Non-pigmented ciliary epithelial cell (primary cell): ENCODE measurements at places on chromosomes 3 and 15.
A peak's percentile ranks its signal among the peaks of the same experiment; 100 is the strongest.

GRCh38 chr15:27342991-27343390 is 372.0 kb downstream of the GABRG3 start:
- no peak for DNase-seq

- DNase-seq = no peak
Measured at GRCh38 chr3:152664766-152665165, 170.2 kb upstream of the P2RY1 start.

GRCh38 chr15:66356077-66356358 is 467 bp downstream of the TIPIN start:
- no peak for DNase-seq

DNA sequence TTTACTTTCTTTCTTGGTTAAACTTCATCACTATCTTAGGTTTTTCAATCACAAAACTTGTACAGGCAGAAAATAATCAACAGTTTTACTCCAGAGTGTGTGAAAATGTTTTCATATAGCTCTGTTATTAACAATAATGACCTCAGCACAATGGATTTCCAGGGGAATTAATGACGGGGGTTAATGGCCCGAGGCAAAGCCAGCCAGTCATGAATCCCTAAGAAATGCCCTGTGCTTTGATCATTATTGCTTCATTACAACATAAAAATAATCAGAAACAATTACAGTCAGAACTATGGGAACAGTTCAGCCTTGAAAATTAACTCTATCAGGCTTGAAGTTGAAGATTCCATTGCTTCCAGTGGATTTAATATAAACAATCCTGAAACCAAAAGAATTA is 875.4 kb downstream of the ROBO2 start:
- DNase-seq = no peak

GRCh38 chr3:111895071-111895470 is 36.0 kb downstream of the PHLDB2 start:
- no peak for DNase-seq

DNA sequence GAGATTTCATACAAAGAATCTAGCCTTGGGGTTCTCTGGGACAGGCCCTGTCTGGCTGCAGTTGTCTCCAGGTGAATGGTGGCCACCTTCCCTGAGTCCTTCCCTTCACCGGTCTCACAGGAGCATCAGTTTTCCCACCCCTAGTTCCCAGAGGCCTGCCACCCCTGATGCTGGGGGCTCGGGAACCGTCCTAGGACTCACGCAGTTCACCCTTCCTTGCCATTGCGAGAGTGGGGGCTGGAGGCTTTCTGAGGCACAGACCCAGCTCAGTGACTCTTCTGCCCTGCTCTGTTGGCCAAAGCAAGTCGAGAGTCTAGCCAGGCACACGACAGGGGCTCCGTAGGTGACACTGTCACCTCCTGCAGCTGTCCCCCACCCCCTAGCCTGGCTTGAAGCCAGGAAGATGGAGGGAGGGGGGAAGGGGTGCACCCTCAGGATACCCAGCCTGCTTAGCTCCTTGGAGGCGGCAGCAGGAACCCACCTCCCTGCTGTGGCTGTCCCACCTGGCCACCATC is 130.3 kb downstream of the NUP210 start:
- no peak for DNase-seq

GRCh38 chr15:62060896-62061280 is 641 bp upstream of the VPS13C start:
- no peak for DNase-seq

GRCh38 chr3:180188512-180189309 is 152.0 kb upstream of the PEX5L start:
- no peak for DNase-seq

- DNase-seq = no peak
Measured at GRCh38 chr3:56269755-56270535, 198.3 kb downstream of the ERC2 start.

- no peak for DNase-seq
Measured at GRCh38 chr15:20106026-20106425, 435.6 kb downstream of the GOLGA6L6 start.

DNA sequence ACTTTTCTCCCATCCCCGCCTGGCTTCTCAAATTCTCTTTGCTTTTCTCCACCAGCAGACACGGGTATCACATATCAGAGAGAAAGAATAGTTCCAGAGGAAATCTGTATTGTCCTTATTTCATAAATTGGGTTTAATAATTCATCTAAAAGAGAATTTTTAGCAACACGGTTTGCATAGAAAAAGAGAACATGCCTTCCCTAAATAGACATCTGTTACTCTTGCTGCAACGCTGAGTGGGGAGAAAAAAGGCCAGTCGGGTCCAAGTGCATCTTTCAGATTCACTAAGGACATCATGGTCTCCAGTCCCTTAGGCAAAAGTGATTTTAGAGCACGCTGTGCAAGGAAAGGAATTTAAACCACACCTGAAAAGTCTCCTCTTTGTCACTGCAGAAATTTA is 201.3 kb downstream of the ABHD5 start:
- DNase-seq = no peak

DNA sequence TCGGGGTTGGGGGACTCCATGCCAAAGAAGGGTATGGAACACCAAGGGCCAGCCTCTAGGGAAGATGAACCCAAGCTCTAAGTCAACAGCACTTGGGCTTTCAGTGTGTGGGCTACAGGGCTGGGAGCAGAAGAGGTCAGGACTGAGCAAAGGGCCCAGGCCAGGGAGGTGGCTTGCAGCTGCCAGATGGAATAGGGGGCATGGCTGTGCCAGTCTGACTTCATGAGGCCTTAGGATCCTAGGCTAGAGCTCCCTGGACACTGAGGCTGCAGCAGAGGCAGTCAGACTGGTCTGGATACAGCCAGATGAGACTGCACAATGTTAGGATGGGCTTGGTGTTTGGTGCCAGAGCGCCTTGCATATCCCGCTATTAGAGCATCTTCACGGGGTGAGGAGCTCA is 3.8 kb downstream of the RASGRF1 start:
- DNase-seq = no peak

- no peak for DNase-seq
Measured at GRCh38 chr15:94083467-94084052, 147.8 kb upstream of the MCTP2 start.

DNA sequence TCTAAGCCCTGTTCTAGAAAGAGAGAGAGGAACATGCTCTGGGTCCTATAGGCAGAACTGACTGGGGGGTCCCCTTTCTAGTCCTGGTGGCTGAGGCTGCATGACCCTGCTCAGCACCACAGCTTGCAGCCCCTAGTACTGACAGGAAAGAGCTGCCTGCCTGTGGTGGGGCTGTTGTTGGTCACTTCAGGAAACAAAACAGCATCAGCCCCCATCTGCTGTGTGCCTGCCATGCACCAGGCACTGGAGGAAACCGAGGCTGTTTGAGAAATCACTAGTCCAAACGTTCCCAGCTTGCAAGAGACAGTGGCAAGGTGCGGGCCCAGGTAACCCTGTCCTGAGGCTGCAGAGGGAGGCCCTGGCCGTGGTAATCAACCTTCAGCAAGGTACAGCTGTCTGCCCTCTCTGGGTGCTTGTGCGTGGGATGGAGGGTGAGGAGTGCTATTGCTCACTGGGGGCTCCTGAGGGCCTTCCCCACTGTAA is 90.6 kb downstream of the IQSEC1 start:
- no peak for DNase-seq

DNA sequence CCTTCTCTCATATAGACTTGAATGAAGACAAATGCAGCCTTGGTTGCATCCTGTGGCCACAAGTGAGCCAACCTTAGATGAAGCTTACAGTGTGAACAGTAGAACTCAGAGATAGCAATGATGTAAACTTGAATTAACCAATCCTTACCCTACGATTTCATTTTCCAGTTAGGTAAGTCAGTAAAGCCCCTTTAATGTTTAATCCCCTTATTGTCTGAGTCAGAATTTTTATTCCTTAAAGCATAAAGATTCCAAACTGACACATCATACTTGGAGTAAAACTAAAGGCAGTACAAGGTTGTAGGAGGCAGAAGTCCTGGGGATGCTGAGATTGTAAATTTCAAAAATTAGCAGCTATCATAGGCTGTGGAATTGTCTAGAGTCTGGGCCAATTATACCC is 507.8 kb upstream of the DPH6 start:
- DNase-seq = no peak

DNA sequence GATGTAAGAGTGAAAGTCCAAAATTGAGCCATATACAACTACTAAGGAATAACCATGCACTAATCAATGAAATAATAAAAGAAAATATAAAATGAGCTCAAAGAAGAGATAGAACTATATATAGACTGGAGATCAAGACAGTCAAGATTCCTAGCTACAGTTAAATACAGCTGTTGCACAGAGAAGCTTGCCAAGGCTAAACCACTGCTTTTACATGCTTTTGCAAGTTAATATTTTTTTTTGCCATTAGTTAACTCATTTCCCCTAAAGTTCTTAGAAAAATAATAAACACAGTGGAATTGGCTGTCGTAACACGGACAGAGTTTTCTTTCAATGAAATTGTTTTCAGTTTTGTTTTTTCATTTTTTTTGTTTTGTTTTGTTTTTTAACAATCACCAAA is 123.0 kb downstream of the VGLL3 start:
- no peak for DNase-seq

- peak; percentile 28 for DNase-seq
Measured at GRCh38 chr15:69523010-69524001, 70.7 kb downstream of the RPLP1 start.

GRCh38 chr3:132290833-132291232 is 26.4 kb upstream of the ACP3 start:
- DNase-seq = no peak

DNA sequence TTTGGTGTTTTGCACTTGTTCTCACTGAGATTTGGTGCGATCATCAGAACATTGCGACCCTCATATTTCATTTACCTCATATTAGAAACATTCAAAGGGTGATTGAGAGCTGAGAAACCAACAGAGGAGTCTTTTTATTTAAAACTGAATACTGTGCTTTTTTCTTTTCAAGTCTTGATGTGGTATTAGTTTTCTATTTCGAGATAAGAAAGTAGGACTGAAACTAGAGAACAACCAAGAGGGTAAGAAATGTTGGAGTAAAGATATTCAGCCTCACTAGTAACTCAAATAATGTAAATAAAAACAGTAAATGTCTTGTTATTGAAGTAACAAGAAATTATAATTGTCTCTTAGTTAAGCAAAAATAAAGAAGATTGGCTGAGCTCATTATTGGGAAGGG is 26.5 kb downstream of the EFHB start:
- DNase-seq = no peak

DNA sequence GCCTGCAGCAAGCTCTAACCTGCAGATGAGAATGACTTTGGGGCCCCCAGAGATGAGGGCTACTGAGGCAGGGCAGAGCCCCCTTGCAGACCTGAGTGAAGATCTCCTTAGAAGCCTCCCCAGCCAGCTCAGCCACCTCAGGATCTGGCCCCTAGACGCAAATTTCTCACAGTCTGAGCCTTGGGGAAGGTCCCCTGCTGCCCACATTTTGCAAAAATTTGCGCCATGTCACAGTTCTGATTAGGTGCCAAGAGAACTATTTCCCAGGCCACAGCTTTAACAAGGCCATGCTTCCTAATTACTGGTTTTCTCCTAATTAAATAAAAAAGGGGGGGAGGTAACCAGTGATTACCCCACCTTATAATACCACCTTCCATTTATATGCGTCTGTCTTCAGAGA is 81.0 kb upstream of the HES1 start:
- no peak for DNase-seq

DNA sequence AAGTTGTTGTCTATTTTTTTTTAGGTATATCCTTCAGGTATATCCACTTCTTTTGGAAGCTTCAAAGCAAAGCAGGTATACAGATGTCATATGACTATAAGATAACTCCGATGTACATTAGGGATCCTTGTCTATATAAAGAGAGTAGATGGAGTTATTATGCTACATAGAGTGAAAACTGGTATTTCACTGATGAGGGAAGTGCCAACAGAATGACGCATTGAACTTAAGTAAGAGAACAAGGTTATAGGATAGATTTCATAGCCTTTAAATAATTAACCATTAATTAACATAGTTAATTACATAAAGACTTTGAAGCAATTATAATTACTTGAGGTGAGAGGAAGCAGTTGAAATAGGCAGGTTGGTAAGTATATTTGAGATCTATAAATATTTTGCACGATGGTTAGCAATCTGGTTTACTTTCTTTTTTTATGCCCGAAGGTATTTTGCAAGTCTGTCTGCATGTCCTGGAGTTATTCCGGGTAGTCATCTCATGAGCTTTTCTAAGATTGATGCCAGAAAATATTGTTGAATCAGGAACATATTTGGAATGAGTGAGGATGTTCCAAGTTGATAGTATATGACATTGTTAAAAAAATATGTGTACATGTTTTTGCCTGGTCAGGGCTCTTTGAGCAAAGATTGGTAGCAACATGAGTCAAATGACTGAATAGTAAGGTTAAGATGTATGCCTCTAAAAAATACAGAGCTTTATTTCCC is 299.5 kb upstream of the KCNMB2 start:
- peak; percentile 48 for DNase-seq

- DNase-seq = no peak
Measured at GRCh38 chr3:50359760-50360110, 414 bp upstream of the TMEM115 start.

DNA sequence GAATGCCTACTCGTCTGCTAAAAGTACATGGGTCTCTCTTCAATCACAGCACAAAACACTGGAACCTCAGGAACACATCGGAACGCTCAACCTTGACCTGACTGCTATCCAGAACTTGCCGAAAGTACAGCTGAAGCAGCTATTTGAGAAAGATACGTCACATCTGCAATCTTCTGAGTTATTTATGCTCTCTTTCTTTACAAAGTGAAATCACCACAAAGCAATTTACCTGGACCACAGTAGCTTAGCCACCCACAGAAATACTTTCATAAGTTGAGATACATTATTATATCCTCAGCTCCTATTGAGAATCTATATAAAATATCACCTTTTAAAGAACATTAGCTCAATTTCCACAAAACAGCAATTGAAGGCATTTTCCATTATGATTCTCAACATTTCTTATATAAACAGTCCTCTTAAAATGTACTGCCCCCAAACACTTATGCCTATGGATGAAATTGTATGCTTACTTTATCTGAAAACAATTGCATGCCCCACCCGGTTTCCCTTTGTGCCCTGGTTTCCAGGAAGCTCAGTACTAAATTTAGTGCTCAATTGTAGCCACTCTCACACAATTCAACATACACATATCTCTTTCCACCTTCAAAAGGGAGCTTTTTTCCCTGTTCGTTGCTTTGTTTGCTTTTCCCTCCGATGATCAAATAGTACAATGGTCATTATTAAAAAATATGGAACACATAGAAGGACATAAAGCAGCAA is 31.8 kb downstream of the HEG1 start:
- no peak for DNase-seq

DNA sequence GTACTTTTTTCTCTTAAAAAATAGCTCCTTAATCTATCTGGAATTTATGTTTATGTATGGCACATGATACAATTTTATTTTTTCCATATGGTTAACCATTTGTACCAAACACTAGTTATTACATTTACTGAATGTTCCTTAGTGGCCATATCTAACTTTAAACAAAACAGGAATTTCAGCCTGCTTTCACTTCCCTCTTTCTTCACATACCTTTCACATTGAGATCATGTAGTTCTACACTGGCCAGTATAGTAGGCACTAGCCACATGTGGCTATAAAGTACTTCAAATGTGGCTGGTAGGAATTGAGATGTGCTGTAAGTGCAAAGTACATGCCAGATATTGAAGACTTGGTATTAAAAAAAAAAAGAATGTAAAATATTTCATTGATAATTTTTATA is 4.7 kb upstream of the RYK start:
- no peak for DNase-seq
